GM04504 (cell line): ENCODE measurements at places on chromosomes 1 and 21.

DNA sequence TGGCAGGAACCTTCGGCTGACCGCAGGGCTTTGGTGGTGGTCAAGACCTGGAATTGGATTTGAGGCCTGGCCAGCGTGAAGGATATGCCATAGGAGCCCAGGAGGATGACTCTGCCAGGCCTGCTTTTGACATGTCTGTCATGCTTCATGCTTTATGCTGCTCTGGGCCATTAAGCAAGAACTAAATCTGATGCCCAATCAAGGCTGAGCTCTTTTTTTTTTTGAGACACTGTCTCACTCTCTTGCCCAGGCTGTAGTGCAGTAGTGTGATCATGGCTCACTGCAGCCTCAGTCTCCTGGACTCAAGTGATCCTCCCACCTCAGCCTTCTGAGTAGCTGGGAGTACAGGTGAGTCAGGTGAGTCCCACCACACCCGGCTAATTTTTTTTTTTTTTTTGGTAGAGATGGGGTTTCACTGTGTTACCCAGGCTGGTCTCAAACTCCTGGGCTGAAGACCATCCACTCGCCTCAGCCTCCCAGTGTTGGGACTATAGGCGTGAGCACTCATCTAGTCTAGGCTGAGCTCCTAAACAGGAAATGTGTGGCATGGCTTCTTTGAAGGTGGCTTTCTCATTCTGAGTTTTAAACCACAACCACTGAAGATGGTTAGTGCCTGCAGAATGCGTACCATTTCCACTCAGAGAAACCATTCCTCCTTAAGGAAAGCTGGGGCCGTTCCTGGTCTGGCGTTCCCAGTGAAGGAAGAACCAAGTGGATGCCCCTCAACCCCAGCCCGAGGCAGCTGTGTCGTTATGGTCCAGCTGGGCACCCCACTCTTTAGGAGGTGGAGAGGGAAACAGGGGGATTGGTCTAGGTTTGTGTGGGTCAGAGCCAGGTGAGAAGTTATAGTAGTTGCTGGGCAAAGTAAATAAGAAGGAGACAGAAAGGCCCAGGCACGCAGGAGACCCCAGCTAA, 34.2 kb upstream of the ATP5PO start:
- DNase-seq, result no peak

- DNase-seq, result peak; percentile 90
Measured at GRCh38 chr1:183711741-183712361, 58.7 kb upstream of the APOBEC4 start.

DNA sequence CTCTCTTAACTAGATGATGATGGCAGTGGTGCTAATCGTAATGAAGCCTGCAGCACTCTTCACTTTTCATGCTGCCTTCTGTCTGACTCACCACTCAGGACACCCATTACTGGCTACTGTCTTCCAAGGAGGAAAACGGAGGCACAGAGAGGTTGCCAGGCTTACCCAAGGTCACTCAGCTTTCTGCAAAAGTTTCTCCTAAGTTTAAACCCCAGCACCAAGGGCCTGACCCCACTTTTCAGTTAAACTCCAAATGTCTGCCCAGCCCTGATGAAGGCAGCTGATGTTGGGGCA, 78.1 kb upstream of the RUNX3 start:
- no peak for DNase-seq

GRCh38 chr1:58402444-58402843, 144.1 kb downstream of the OMA1 start:
- DNase-seq, result no peak

- DNase-seq, result no peak
Measured at GRCh38 chr1:168723000-168723399, 6.0 kb downstream of the DPT start.
